T-helper 22 cell (primary cell): ENCODE measurements at places on chromosomes 11 and 22.

GRCh38 chr11:104856607-104857006 is 41.7 kb downstream of the CASP12 start:
- no peak for DNase-seq

GRCh38 chr11:94553938-94554337 is 10.2 kb downstream of the FUT4 start:
- no peak for DNase-seq

DNA sequence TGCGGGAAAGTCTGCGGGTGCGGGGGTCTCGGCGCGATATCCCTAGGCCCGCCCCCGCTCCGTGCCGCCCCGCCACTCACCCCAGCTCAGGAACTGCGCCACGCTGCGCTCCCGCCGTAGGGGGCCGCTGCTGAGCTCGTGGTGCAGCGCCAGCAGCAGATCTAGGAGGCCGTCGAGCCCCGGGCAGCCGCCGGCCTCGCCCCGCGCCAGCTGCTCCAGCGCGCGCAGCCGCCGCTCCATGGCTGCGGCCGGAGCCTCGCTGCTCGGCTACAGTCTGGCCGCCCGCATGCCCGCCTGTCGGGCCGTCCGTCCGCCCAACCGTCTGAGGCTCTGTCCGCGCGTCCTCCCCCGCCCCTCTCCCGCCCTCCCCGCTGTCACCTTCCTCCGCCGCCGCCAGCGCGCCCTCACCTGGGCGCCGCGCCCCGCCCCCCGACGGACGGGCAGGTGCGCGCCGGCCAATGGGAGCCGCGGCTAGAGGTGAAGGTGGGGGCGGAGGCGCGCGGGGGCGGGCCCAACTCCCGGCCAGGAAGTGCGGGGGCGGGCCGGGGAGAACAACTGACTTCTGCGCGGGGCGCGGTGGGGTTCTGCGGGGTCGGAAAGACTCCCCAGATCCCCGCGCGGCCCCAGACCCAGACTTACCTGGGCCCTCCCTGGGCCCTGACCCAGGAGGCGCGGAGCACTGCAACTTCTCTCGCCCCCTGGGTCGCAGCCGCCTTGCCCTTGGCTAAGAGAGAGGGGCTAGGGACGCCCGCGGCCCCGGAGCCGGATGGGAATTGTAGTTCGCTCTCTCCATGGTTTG is at the start of gene CDC42BPG:
Gene CDC42BPG (minus strand): TSS at position 324 of the 799 bp plus-strand sequence. CDS start 84 bp downstream, at position 240.
- DNase-seq, result peak; percentile 68

DNA sequence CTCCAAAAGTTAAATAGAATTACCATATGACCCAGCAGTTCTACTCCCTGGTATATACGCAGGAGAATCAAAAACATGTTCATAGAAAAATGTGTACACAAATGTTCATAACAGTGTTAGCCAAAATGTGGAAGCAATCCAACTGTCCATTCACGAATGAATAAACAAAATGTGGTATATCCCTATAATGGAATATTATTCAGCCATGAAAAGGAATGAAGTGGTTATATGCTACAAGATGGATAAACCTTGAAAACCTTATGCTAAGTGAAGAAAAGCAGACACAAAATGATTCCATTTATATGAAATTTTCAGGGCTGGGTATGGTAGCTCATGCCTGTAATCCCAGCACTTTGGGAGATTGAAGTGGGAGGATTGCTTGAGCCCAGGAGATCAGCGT is 16.1 kb downstream of the POLD4 start:
- DNase-seq, result no peak
